ENCODE measurements at places on chromosomes 1 and 21.
A peak's percentile ranks its signal among the peaks of the same experiment; 100 is the strongest.

- DNase-seq: no peak
Measured at GRCh38 chr21:25496825-25497482, 110.3 kb downstream of the MRPL39 start.

DNA sequence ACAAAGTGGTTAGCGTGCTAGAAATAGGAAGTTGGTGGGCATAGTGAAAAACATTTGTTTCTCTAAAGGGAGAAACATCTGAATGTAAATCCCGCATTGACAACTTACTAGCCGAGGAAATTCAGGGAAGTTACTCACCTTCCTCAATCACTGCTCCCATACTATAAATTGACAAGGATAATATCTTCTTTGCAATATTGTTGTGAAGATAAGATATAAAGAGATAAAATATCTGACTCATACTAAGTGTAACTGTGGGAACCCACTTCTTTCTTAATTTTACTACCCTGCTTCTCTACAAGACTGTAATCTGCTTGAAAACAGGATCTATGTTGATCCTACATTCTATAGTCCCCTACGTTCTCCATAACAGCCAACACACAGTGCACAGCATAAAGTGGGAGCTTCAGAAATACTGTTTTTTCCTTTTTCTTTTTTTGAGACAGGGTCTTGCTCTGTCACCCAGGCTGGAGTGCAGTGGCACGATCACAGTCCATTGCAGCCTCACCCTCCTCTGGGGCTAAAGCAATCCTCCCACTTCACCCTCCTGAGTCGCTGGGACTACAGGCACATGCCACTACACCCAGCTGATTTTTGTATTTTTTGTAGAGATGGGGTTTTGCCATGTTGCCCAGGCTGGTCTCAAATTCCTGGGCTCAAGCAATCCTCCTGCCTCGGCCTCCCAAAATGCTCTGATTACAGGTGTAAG, 57.4 kb upstream of the C1orf21 start:
- DNase-seq: no peak

- DNase-seq: no peak
Measured at GRCh38 chr1:156801409-156802121, 15.1 kb downstream of the SH2D2A start.

DNA sequence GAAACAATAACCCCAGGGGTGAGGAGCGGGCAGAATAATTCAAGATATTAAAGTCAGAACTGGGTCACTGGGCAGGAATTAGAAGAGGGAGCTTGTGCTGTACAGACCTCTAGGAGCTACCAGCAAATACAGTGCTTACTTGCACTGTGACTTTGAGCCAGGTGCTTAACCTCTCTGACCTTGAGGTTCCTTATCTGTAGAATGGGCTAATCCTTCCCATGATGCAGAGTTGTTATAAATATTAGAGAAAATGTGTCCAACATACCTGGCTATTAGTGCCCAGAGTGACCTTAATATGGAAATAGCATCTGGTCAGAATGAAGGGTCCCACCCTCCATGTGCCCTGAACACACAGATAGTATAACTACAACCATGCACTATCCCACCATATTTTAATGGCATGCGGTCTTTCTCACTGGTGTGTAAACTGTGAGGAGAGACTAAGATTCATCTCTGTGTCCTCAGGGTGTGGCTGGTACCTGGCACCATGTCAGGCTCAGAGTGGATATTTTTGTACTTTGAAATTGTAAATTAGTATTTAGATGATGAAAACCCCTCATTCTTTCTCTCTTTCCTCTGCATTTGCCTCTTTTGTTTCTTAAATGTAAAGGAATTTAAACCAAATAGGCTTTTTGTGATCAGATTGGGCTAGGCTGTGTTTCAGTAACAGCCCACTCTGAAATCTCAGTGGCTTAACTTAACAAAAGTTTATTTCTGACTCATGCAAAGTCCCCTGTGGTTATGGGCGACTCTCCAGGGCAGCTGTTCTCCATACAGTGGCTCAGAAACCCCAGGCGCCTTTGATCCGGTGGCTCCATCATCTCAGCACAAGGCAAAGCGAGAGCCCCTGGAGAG, 60.0 kb upstream of the ROR1 start:
- DNase-seq: no peak

DNA sequence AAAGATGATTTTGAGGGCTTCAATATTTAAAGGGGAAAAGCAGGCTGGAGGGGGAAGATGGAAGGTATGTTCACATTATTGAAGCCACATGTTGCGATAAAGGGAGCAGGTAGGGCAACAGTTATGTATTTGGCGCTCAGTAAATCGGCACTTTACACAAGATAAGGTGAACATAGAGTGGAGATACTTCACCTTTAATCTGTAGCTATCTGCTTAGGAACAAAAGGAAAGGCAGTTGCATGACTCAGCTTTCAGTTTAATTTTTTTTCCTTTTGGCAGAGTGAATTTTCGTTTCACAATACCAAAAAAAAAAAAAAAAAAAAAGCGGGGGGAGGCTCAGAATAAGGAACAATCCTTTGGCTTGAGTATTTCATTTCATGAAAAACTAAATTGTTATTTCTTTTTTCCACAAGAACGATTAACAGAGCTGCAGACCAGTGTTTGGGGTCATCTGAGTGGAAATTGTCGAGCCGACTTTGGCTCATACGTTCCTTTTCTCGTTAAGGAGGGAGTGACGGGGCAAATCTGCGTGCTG, 1.1 kb upstream of the COQ8A start:
- no peak for DNase-seq

GRCh38 chr1:7292036-7292681, 478.9 kb upstream of the VAMP3 start:
- DNase-seq: no peak

DNA sequence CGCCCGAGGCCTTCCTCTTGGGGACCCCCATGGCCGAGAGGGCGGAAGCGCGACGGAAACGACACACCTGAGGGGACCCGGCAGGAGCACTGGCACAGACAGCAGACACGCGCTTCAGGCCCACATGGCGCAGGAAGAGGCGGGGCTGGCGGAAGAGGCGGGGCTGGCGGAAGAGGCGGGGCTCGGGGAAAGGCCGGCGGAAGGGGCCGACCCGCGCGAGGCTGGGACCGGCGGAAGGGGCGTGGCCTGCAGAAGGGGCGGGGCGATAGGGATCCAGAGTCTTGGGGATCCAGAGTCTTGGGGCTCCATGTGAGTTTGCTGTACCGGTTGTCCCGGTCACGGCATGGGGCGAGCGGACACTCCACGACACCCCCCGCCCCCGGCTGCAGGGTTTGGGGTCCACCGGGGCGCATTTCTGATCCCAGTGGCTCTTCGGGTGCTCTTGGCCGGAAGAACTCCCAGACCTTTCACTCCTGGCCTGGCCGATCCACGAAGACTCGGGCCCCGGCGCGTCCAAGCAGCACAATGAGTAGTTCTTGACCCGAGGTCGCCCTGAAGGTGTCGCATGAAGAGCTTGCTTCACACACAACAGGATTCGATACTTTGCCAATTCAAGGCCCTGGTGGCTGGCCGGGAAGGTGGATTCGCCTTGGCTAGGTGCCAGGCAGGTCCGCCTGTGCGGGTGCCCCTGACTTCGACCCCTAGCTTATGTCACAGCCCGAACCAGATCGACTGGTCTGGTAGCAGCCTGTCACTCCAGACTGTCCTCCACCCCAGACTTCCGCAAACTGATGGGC, at the start of gene URB1:
URB1 (minus strand) TSS at position 133 of the 797 bp plus-strand sequence; CDS start at position 31, 102 bp downstream.
- DNase-seq: peak; percentile 93

DNA sequence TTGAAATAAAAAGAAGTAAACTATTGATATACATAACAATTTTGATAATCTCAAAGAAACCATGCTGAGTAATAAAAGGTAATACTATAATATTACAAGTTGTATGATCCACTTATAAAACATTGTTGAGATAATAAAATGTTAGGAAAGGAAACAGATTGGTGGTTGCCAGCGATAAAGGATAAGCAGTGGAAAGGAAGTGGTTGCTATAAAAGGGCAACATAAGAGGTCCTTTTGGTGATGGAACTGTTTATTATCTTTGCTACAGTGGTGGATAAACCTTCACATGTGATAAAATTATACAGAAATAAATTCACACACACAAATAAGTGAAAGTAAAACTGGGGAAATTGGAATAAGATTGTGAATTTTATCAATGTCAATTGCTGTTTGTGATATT, 15.1 kb downstream of the OR6F1 start:
- DNase-seq: no peak

DNA sequence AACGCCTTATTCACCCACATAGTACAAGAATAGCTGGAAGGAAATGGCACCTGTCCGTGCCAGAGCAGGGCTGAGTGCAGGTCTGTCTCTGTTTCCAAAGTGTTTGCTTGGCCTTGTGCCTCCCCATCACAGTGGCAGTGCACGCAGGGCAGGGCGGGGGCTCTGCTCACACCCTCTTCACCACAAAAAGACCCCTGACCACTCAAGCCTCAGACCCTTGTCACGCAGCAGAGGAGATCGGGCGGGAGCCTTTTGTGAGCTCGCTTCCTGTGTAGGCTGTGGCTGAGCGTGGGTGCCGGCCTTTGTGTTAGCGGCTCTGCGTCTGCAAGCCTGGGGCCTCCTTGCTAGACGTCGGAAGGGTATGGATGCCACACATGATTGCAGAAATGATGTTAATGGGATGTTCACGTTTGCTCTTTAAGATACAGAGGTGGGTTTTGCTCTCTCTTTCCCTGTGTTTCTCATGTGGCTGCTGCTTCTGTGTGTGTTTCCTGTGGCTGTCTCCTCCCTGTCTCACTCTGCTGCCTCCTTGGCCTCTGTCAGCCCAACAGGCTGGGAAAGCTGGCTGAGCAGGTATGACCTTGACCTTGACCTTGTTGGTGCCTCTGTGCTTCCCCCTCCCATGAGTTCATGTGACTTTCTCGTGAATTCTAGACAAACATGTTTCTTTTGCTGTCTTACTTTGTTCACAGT, 45.4 kb downstream of the S100B start:
- peak; percentile 58 for DNase-seq

DNA sequence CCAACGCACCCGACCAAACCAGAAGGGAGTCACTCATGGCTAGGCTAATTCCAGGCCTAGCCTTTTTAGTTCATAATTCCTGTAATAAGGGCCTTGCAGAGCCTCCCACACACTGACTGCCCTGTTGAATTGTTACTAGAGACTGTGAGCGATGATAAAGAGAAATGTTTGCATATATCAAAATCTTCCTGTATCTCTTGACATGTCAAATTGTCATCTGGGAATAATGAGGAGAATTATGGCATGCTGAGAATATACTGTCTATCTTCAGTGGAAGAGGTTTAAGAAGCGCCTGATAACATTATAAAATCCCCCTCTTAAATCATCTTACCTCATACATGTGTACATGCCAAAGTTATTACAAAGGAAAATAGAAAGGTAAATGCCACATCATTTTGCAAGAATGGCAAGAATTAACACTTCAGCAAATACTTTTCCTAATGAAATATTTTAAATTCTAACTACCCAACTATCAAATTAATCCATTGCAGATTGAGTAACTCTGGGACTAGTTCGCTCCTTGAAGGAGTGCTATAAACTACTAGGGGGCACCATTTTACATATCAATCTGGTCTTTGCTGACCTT, 144.1 kb downstream of the CENPF start:
- DNase-seq: no peak

- DNase-seq: no peak
Measured at GRCh38 chr1:219659684-219660083, 46.8 kb upstream of the ZC3H11B start.

- no peak for DNase-seq
Measured at GRCh38 chr1:94646786-94647555, 105.4 kb upstream of the F3 start.

- no peak for DNase-seq
Measured at GRCh38 chr1:100734676-100735075, 15.1 kb downstream of the VCAM1 start.

DNA sequence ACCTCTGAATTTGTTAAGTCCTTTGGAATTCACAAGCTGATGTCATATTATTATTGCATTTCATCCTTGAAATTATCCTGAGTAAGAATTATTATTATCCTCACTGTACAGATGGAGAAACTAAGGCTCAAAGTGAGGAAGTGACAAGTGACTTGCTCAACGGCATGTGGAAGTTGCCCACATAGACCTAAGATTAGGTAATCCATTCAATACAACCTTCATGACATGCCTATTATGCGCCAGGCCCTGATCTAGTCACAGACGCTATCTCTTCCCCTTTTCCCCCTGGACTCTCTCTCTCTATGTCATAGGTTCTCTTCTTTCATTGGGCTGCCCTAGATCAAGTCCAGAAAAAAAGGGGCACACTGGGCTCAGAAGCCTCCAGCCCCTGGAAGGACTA, 84.9 kb upstream of the KCNK2 start:
- DNase-seq: no peak

GRCh38 chr1:109630081-109630897, 10.7 kb downstream of the AMPD2 start:
- DNase-seq: peak; percentile 34

DNA sequence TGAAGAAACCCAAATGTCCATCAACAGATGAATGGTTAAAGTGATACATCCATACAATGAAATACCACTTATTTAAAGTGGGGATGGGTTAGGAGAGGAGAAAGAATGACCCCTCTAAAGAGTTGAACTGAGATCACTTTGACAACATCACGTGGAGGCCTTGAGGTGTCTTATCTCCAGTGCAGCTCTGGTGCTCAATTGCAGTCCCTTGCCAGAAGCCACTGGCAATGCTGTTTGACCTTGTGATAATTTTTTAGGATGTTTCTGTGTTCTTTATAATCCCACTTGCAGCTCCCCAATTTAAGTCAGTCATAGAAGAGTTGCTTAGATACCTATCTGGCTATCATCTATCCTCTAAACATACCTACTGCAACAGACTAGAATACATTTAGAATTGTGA, 167.6 kb downstream of the ZNF648 start:
- DNase-seq: no peak

GRCh38 chr1:88768816-88769215, 84.7 kb downstream of the PKN2 start:
- DNase-seq: no peak

GRCh38 chr1:1360506-1361169, 2.3 kb upstream of the MXRA8 start:
- DNase-seq: no peak

- DNase-seq: no peak
Measured at GRCh38 chr1:6827630-6828165, 42.4 kb downstream of the CAMTA1 start.

DNA sequence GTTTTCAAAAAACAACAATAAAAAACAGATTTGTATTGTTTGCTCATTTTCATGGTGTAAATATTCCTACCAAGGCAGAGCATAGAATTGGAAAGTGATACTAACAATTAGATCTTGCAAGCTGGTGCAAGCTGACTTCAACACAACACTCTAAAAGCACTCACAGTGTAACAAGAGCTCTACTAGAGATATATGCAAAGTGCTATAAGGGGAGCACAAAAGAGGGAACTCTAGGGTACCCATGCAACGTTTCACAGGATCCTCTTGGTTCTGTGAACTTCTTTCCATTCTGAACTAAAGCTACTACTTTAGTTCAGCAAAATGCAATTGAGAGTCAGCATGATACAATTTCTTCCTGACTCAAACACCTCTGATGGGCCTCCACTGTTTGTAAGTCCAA, 78.3 kb downstream of the ATP1B1 start:
- no peak for DNase-seq

DNA sequence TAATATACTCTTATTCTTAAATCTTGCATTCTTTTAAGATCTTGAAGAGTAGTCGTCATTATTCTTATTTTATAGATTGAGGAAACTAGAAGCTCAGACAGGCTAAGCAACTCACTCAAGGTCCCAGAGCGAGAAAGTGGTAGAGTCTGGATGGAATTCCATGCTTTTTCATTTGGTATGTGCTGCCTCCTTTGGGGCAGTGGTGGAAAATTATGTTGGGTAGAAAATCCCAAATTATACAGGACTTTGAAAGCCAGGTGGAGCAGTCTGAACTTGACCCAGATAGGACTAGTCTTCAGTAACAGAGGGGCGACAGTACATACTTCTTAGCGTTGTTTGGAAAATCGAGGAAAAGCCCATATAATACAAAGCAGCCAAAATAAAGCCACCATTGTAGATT, 205.6 kb downstream of the ATG4C start:
- no peak for DNase-seq

All from stimulated activated naive CD4-positive, alpha-beta T cell treated with Interleukin-2 at 50 U/mL for 16 hours (primary cell).